ENCODE measurements at places on chromosomes 2 and 18. TPM values are rescaled to one million over a fixed set of nuclear protein-coding genes. Genes with fewer than 3 reads are reported as not detected.

Gene SLC4A3
- total RNA-seq: 445 TPM

Gene SOX11
- total RNA-seq: 1.1 TPM

Gene CCDC150
- total RNA-seq: 0.89 TPM

Gene SCN7A
- total RNA-seq: 35.4 TPM

Gene KIF5C
- total RNA-seq: 0.87 TPM

Gene ZEB2
- total RNA-seq: 89.0 TPM

Gene SERPINB12
- not detected for total RNA-seq

Measured in Right ventricle myocardium inferior (tissue), 1 donor.